ENCODE measurements at places on chromosomes 3 and 15. TPM values are rescaled to one million over a fixed set of nuclear protein-coding genes. Genes with fewer than 3 reads are reported as not detected.
A peak's percentile ranks its signal among the peaks of the same experiment; 100 is the strongest.

DNA sequence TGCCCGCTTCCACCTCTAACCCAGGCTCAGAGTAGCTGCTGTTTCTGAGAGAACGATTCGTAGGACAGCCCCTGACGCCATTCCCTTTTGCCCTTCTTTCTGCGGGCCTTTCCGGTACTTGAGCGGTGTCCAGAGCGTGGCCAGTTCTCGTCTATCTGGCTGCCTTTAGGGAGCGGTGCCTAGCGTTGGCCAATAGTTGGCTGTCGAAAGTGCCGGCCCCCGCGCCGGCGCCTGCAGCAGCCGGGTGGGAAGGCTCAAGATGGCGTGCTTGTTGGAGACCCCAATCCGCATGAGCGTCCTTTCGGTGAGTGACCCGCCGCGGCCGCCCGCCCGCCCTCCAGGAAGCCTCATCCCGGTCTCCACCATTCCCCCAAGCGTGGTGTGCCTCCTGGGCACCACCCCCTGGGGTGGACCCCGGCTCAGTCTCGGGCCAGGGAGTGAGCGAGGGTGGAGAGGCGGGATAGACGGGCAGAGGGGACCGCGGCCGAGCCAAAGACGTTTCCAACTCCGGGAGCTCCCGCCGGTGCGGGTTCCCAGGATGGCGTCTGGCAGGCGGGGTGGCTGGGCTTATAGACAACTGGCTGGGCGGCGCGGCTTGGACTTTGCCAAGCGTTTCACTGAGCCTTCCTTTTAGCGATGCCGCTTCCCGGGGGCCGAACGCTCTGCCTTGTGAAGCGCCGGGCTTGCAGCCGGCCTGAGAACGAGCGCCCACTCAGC, at the start of gene ARMC8:
ARMC8 (plus strand) TSS at position 6 of the 717 bp plus-strand sequence; CDS start at position 260, 254 bp downstream.
- DNase-seq: peak; percentile 84
- H3K4me3 ChIP-seq: peak within 1 kb of the TSS; percentile 17
- H3K4me1 ChIP-seq: peaks cover 10% of the 10 kb centered on the region
- H3K27ac ChIP-seq: peak within 1 kb of the TSS; percentile 98
- H3K36me3 ChIP-seq: no peaks in the 10 kb centered on the region

BCL2A1 gene
- total RNA-seq: 7.8 TPM

GRCh38 chr15:99632521-99632920, 66.7 kb downstream of the MEF2A start:
- no peaks in the 10 kb centered on the region for H3K36me3 ChIP-seq
- DNase-seq: no peak
- no peaks in the 10 kb centered on the region for H3K4me1 ChIP-seq
- no peak overlapping the region for H3K4me3 ChIP-seq

GOLGA6L4 gene
- 2.8 TPM for total RNA-seq

DNA sequence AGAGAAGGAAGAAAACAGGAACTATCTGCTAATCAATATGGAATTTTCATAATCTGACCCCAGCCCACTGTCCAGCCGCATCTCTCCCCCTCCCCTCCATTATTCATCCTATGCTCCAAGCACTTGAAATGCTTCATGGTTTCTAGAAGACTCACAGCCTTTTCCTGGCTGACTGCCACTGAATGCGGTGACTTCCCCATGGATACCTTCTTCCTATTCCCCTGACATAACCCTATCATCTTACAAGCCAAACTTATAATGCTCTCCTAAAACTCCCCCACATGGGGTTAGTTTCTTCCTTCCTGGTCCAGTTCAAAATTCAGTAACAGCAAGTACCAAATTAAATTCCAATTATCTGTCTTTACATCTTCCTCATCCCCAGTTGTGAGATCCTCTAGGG, 31.2 kb upstream of the PTX3 start:
- H3K27me3 ChIP-seq: peaks cover 3% of the 10 kb centered on the region
- no peak overlapping the region for H3K4me3 ChIP-seq
- H3K27ac ChIP-seq: no peak overlapping the region
- no peaks in the 10 kb centered on the region for H3K36me3 ChIP-seq
- H3K4me1 ChIP-seq: no peaks in the 10 kb centered on the region

DUOXA2 gene
- total RNA-seq: 24.6 TPM

GRCh38 chr3:69770219-69770618, 31.0 kb downstream of the MITF start:
- DNase-seq: no peak
- H3K4me1 ChIP-seq: peaks cover 2% of the 10 kb centered on the region
- H3K36me3 ChIP-seq: no peaks in the 10 kb centered on the region
- H3K4me3 ChIP-seq: no peak overlapping the region

GRCh38 chr3:178304758-178305467, 231.3 kb upstream of the KCNMB2 start:
- H3K27ac ChIP-seq: no peak overlapping the region
- H3K27me3 ChIP-seq: no peaks in the 10 kb centered on the region
- DNase-seq: no peak

- H3K27me3 ChIP-seq: no peaks in the 10 kb centered on the region
- DNase-seq: no peak
- H3K4me3 ChIP-seq: no peak overlapping the region
- H3K27ac ChIP-seq: no peak overlapping the region
- no peaks in the 10 kb centered on the region for H3K36me3 ChIP-seq
Observed at GRCh38 chr3:177615015-177615414, 417.7 kb upstream of the TBL1XR1 start.

DNA sequence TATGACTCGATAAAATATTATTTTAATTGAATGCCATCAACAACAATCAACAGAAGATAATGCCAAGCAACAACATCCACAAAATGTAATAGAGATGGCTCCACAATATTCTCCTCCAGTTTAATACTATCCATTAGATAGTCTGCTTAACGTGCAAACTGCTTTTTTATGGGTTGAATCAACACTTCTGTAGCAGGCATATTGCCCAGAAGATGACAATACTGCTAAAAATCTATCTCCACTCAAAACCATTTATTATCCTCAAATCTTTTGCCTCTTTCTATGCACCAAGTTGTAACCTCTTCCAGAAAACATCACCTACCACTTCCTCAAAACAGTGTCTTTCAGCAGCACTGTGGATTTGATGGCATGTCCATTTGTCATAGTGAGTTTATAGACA, 295.7 kb upstream of the LMCD1 start:
- peaks cover 11% of the 10 kb centered on the region for H3K4me1 ChIP-seq
- H3K36me3 ChIP-seq: no peaks in the 10 kb centered on the region
- H3K27ac ChIP-seq: no peak overlapping the region

DNA sequence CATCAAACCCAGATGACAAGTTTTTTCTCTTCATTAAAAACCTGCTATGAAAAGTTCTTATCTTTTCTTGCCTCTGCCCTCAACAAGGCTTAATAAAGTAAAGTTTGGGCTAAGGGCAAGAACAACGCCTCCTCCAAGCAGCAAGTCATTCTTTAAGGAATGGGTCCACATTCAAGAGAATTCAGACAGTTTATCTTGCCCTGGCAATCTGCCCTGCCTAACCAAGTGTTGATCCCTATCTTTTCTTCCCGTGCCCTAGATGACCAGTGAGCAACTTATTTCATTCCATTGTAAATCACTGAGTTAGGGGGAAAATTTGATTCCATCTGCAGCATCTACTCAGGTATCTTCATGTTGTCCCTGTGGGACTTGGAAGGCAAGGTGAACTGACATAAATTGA, 370.3 kb upstream of the DPPA4 start:
- no peaks in the 10 kb centered on the region for H3K4me1 ChIP-seq
- no peak overlapping the region for H3K4me3 ChIP-seq
- no peak overlapping the region for H3K27ac ChIP-seq
- no peak for DNase-seq
- no peaks in the 10 kb centered on the region for H3K27me3 ChIP-seq
- H3K36me3 ChIP-seq: no peaks in the 10 kb centered on the region

RAD51 gene
- total RNA-seq: 2.0 TPM

DNA sequence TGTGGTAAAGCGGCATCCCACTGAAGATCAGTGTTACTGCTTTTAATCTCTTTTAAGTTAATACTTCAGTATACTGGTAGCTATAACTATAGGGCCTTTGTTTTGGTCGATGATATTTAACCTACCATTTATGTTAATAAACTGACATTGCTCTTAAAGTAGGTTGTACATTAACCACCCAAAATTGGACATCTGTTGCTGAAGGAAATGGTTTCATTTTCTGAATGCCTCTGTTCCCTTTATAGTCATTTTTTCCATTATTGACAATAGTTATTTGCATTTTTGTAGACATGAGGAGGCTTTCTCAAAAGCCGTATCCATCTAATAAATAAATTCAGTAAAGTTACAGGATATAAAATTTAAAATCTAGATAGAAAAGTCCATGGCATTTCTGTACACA, 252.4 kb upstream of the UBE2E1 start:
- DNase-seq: no peak
- H3K36me3 ChIP-seq: no peaks in the 10 kb centered on the region
- no peaks in the 10 kb centered on the region for H3K27me3 ChIP-seq
- H3K27ac ChIP-seq: no peak overlapping the region

GRCh38 chr3:132405609-132406299, 11.5 kb upstream of the DNAJC13 start:
- DNase-seq: no peak
- no peak overlapping the region for H3K4me3 ChIP-seq
- no peaks in the 10 kb centered on the region for H3K36me3 ChIP-seq
- no peak overlapping the region for H3K27ac ChIP-seq
- H3K27me3 ChIP-seq: no peaks in the 10 kb centered on the region

GRCh38 chr3:61890167-61890566, 328.8 kb downstream of the PTPRG start:
- DNase-seq: no peak
- no peak overlapping the region for H3K27ac ChIP-seq
- no peak overlapping the region for H3K4me3 ChIP-seq
- peaks cover 8% of the 10 kb centered on the region for H3K4me1 ChIP-seq
- H3K27me3 ChIP-seq: no peaks in the 10 kb centered on the region
- H3K36me3 ChIP-seq: no peaks in the 10 kb centered on the region

DAZL gene
- 0.33 TPM for total RNA-seq

CHAC1 gene
- total RNA-seq: 22.1 TPM

DNA sequence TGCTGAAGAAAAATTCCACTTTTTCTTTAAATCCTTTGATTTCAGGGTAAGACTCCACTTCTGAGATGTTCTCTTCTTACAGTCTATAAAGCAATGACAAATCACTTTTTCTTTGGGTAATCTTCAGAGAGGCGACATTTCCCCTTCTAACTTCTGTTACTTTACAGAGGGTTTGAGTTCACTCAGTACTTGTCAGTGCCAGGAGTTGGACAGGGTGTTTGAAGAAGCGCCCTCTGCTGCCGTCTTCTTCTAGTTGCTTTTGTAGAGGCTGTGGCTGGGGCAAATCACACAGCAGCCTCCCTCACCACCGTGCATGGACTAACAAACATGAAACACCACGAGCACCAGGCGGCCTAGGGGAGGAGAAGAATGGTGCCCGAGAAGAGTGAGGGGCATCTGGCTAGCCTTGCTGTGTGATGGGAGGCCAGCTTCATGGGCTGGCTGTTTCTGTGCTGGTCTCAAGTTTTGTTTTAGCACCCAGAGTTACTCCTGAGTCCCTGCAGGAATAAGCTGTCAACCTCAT, at the start of gene CD80:
CD80 (minus strand) TSS at position 174 of the 523 bp plus-strand sequence. CDS start 1,886 bp downstream, outside the sequence.
- no peak within 1 kb of the TSS for H3K4me3 ChIP-seq
- no peaks in the 10 kb centered on the region for H3K36me3 ChIP-seq
- no peaks in the 10 kb centered on the region for H3K27me3 ChIP-seq
- H3K4me1 ChIP-seq: no peaks in the 10 kb centered on the region
- no peak within 1 kb of the TSS for H3K27ac ChIP-seq

DNA sequence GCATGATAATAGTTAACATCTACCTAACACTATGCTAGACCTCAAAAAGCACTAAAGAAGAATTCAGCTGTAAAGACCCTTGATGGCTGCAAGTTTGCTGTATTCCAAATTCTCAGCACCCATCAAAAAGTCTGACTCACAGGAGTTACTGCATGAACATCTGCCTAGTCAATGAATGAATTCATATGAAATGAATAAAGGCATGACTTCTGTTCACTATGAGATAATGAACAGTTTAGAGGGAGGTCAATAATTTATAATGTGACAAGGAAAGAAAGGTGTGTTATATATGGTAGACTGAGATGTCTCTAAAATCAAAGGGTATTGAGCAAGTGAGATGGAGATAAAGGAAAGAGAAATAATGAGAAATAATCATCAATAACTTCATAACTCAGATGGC, 508.2 kb upstream of the TGFBR2 start:
- H3K4me3 ChIP-seq: no peak overlapping the region
- DNase-seq: no peak
- H3K27me3 ChIP-seq: no peaks in the 10 kb centered on the region
- peaks cover 3% of the 10 kb centered on the region for H3K4me1 ChIP-seq
- H3K27ac ChIP-seq: peak overlapping the region; percentile 62

- H3K27me3 ChIP-seq: no peaks in the 10 kb centered on the region
- H3K4me1 ChIP-seq: no peaks in the 10 kb centered on the region
- no peaks in the 10 kb centered on the region for H3K36me3 ChIP-seq
- H3K27ac ChIP-seq: peak overlapping the region; percentile 26
Observed at GRCh38 chr15:93819826-93820225, 411.5 kb upstream of the MCTP2 start.

ARNT2 gene
- total RNA-seq: 5.3 TPM

GRCh38 chr15:81914734-81915256, 131.0 kb downstream of the MEX3B start:
- H3K4me3 ChIP-seq: no peak overlapping the region
- no peaks in the 10 kb centered on the region for H3K27me3 ChIP-seq
- peaks cover 15% of the 10 kb centered on the region for H3K4me1 ChIP-seq

DNA sequence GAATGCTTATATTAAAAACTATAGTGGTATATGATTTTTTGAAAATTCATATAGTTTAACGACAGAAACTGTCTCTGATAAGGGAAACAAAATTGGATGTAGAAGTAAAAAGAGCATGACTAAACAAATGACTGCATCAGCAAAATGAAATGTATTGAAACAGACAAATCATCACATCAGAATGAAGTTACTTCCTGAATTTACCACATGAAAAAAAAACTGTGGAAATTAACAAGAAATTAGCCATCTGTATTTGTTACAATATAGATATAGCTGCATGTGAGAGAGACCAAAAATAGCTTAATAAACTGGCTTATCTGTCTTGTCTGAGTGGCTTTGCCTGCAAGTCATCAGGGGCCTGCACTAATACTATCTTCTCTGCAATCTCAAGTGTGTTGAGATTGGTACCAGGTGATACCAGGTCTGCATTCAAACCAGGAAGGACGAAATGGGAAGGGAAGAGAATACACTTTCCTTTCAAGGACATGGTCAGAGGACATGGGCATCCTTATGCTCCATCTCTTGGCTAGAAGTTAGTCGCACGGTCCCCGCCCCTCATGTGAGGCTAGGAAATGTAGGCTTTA, 388.7 kb downstream of the GRM7 start:
- H3K27me3 ChIP-seq: no peaks in the 10 kb centered on the region
- no peaks in the 10 kb centered on the region for H3K36me3 ChIP-seq
- H3K4me3 ChIP-seq: no peak overlapping the region
- no peak for DNase-seq
- H3K27ac ChIP-seq: no peak overlapping the region
- H3K4me1 ChIP-seq: no peaks in the 10 kb centered on the region

NRROS gene
- total RNA-seq: 0.33 TPM

- no peaks in the 10 kb centered on the region for H3K27me3 ChIP-seq
- no peaks in the 10 kb centered on the region for H3K4me1 ChIP-seq
- DNase-seq: no peak
- no peak overlapping the region for H3K27ac ChIP-seq
- no peak overlapping the region for H3K4me3 ChIP-seq
Observed at GRCh38 chr3:13307041-13307440, 113.1 kb downstream of the NUP210 start.

SCN5A gene
- 1.3 TPM for total RNA-seq

PLA2G4E gene
- 0.07 TPM for total RNA-seq

- no peak overlapping the region for H3K27ac ChIP-seq
- no peaks in the 10 kb centered on the region for H3K4me1 ChIP-seq
- no peaks in the 10 kb centered on the region for H3K36me3 ChIP-seq
- H3K27me3 ChIP-seq: no peaks in the 10 kb centered on the region
- no peak overlapping the region for H3K4me3 ChIP-seq
Observed at GRCh38 chr15:74470631-74471395, 9.9 kb upstream of the UBL7 start.

GRCh38 chr3:134350861-134351311, 23.4 kb downstream of the AMOTL2 start:
- H3K27me3 ChIP-seq: no peaks in the 10 kb centered on the region
- H3K27ac ChIP-seq: peak overlapping the region; percentile 71
- no peak overlapping the region for H3K4me3 ChIP-seq
- H3K36me3 ChIP-seq: no peaks in the 10 kb centered on the region
- peaks cover 48% of the 10 kb centered on the region for H3K4me1 ChIP-seq
- no peak for DNase-seq

KNL1 gene
- 10.0 TPM for total RNA-seq
